NCI-H2029 (cell line): ENCODE measurements at places on chromosomes 2 and 18.

DNA sequence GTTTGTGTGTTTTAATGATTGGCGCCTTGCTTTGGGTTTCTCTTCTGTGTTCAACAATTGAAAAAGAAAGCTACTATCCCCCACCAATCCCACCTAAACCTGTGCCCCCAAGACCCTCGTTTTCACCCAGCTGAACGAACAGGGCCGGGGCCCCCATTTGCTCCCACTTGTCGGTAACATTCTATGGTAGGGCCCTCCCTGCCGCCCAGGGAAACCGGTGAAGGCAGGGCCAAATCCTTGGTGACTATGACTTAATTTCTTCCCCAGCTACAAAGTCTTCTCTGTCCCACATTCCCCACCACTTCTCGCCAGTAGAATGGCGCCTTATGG, 598 bp upstream of the SNRNP200 start:
- no peak for DNase-seq

DNA sequence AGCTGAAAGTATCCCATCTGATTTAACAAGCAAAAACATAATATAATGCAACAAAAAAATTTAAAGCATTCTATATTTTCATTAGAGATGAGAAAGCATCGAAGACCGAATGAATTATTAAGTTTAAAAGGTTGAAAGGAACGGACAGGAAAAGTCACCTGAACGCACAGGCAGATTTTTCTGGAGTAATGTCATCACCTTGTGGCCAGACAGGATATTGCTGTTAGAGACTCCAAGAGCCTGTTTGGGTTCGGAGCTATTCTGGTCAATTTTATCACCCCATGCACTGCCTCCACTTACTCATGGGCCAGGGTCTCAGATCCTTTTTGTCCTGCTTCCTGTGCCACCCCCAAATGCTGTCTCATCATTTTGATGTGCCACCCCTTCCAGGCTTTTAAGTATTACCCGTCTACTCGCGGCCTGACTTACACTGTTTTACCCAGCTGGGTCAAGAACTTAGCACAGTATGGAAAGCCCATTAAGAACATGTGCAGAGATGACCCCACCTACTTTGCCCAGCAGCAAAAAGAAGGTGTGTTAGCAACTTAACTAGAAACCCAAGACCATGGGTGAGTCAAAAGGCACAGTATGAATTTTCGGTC, 27.3 kb downstream of the GKN2 start:
- no peak for DNase-seq

GRCh38 chr2:45930396-45930792, 278.9 kb downstream of the PRKCE start:
- no peak for DNase-seq

GRCh38 chr18:58569490-58569911, 59.4 kb downstream of the ALPK2 start:
- no peak for DNase-seq

DNA sequence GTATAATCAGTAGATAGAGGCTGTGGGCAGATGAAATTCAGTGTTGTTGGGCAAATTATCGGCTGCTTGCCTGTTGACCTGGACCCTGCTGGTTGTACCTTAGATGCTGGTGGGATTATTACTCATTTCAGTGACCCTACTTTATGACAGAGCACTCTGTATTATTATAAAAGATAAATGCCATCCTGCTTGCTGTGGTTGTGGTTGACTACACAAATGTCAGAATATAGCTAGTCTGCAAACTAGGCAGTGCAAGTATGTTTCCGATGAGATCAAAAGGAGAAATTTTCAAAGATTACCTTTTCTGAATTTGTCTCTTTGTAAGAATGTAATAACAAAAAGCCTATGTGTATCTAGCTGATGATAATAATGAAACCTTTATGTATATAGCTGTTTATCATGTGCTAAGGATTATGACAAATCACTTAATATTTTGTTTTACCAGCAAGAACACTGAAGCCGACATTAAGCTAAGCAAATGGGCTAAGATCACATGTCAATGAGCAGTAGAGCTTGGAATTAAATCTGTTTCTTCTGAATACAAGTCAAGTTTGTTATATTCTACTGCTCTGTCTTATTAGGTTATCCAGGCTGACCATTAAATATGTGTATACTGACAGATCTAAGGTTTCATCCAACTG, 219.2 kb downstream of the CAMKMT start:
- DNase-seq: no peak

- DNase-seq: no peak
Measured at GRCh38 chr2:233418761-233419546, 64.7 kb downstream of the DGKD start.

GRCh38 chr2:222972420-222972819, 79.6 kb upstream of the KCNE4 start:
- no peak for DNase-seq

DNA sequence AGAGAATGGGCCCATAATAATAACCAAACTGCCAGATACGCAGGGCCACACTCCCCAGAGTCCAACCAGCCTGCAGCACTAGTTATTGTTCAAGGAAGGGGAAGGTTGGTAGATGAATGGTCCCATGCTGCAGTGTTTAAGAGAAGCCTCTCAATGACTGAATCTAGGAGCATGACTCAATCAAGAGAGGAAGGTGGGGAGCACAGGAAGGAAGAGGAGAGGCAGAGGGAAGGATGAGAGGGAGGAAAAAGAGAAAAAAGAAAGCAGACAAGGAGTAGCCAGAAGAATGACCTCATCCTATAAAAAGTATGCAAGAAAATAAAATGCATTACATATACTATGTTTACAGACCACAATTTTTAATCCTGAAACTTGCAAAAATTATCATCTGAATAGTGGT, 174.5 kb downstream of the TCF4 start:
- DNase-seq: no peak

- DNase-seq: no peak
Measured at GRCh38 chr2:231709636-231709980, 1.3 kb downstream of the PTMA start.

DNA sequence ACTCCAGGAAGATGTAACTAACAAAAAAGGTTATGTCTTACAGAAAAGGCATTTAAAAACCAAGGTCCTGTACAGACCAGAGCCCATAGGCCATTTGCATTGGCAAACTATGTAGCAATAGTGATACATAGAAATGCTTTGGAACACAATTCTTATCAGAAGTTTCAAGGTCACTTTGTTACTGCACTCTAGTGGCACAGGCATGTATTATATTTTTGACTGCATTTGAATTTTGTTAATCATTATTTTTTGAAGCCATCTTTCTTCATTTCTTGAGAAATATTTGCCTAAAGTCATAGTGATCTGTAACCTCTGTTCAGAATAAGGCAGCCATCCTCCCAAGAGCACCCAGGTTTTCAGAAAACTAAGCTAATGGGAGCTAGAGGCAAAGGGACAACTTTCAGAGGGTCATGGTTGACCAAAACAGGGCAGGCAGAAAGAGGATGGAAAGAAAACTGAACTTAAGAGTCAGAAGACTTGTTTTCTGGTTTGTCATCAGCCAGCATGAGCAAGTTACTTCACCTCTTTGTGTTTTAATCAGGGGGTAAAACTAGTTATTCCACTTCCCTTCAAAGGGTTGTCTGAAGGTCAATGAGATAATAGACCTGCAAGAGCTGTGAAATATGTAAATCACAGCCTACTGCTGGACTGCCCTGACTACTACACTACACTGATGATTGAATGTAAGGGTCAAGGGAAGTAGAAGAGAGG, 41.5 kb downstream of the SLC38A11 start:
- DNase-seq: no peak

DNA sequence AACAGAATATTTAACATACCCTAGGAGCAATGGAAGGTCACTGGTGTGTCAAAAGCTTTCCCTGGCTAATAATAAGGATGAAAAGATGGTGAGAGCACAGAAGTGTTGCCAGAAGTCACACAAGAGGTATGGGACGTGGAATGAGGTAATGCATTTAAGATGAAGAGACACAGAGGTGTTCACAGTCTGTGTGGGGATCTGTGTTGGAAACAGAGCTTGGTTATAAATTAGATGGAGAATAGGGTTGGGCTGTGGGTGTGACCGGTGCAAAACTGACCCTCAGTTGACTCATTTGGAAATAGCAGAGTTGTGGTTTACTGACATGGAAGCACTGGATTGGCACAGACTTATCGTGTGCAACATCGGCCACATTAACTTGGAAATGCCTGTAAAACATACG, 372.5 kb downstream of the SATB2 start:
- no peak for DNase-seq

DNA sequence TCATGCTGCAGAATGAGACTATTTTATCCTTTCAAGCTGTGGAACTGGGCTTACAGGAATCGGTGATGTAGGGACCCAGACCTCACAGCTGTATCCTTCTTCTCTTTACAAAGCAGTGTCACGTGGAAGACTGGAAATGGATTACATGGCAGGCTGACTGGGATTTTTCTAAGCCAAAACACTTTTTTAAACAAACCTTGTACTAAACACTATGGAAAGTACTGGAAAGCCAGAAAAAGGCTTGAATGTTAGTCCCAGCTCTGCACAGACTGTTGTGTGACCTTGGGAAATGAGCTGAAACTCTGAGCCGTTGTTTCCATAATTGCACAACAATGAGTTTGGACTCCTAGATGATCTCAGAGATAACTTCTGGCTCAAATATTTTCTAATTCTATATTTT, 7.6 kb upstream of the ADAM23 start:
- DNase-seq: no peak

DNA sequence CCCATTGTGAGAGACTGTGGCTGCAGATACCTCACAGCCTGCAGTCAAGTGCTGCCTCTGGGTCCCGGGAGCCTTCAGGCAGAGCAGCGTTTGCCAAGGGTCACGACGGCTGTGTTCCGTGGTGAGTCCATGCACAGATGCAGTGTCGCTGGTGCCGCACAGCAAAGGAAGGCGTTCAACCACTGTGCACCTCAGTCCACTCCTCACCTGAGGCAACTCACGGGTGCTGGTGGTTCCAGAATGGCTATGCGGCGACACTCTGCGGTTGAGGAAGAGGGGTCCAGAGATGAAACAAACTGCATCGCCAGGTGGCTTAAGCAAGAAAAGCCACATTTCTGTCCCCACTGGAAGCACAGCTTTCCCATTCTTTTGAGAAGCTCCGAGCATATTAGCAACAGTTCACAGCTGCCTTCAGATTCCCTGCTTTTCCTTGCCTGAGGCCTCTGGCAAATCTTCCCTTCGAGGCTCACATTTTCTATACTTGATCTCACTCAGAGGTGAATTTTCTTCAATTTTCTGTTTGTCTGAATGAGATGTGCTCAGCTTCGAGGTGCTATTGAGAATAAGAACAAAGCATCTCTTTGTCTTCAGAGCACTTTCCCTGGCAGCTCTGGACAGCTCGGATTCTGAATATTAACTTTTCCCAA, 208.8 kb upstream of the TWIST2 start:
- no peak for DNase-seq

DNA sequence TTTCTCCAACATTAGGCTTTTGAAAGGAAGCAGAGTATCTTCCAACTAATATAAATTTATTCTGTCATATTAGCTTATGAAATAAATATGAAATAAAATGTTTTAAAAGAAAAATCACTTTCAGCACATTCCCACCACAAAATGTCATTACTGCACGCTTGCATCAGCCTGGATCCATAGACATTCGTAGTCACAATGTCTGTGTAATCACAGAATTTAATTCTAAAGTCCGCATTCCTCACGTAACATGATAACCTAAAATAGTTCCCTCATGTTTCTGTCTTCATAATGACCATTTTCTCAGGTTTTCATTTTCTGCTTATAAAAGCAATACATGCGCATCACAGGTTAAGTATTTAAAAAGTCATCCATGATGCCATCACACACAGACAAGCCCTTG, 47.1 kb downstream of the HDAC4 start:
- DNase-seq: no peak

DNA sequence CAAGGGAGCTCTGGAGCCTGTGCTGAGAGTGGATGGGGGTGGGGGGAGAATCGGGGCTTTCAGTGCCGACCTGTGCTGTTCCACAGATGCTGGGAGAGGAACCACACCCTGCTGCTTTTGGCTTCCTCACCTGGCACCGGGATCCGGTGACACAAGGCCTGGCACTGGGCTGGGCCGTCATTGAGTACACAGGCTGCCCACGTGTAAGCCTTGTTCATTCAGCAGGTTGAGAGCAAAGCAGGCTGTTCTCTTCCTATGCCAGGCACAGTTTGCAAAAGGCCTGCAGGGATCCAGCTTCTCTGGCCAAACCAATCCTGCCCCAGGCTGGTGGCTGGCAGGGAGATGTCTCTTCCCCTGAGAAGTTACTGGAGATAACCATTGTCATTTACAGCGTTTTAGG, 17.1 kb downstream of the TRIB2 start:
- peak; percentile 49 for DNase-seq

DNA sequence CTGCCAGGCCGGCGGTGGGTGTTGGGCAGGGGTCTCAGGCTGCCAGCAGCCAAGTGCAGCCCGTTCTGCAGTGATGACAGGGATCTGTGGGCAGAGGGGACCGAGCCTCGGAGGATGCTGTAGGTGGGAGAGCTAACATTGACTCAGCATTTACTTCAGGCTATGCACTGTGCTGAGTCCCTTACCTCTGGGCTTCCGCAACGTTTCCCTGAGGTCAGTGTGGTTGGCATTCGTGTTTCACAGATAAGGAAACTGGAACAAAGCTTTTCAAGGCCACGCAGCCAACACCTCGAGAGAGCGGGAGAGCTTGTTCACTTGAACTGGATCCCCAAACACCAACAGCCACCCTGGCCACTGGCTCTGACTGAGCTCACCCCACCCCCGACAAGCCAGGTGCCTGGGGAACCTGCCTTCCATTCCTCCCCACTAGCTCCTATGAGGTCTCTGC, 839 bp upstream of the GPR148 start:
- peak; percentile 73 for DNase-seq

- DNase-seq: no peak
Measured at GRCh38 chr18:10230072-10230471, 224.4 kb upstream of the APCDD1 start.

GRCh38 chr2:171318463-171318934, 115.3 kb downstream of the METTL8 start:
- DNase-seq: no peak

GRCh38 chr2:36393738-36394256, 38.2 kb downstream of the CRIM1 start:
- DNase-seq: no peak

DNA sequence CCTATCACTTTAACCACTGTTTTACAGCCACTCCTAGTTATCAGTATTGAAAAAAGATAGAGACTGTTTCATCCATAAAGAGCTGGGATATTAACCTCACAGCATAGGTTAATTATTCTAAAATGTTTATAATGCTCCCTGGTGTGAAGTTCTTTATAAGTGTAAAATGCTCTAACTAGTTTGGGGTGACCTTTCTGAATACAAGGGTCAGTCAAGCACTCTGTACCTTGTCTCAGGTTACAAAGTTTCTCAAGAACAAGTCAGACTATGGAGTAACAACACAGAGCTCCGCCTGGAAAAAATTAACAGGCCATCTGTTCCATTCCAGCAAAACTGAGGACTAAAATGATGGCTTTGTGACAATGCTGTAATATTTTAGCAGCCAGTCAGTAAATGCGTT, 107.4 kb downstream of the NOL4 start:
- DNase-seq: no peak

GRCh38 chr2:157488877-157489276, 45.0 kb upstream of the CYTIP start:
- DNase-seq: peak; percentile 3
